ENCODE measurements at places on chromosomes 3 and 15.

DNA sequence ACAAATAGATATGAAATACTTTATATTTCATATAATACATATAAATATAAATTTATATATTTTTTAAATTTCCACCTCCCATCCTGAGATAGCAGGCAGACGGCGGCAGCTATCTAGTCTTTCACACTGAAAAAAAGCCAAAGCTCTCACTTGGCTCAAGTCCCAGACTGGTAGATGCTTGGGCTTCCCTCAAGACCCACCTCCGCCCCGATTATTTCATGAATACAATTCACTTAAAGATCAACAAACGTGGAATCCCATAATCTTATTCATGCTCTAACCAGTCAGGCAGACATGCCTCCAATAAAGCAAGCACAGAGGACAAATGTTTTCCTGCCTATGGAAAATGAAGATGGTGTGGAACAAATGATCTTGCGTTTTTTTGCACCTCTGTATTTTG, 275.9 kb upstream of the NR2F2 start:
- DNase-seq: no peak

- no peak for DNase-seq
Measured at GRCh38 chr15:52287114-52287513, 8.5 kb downstream of the MYO5C start.

- DNase-seq: no peak
Measured at GRCh38 chr15:77571181-77571580, 61.5 kb downstream of the LINGO1 start.

DNA sequence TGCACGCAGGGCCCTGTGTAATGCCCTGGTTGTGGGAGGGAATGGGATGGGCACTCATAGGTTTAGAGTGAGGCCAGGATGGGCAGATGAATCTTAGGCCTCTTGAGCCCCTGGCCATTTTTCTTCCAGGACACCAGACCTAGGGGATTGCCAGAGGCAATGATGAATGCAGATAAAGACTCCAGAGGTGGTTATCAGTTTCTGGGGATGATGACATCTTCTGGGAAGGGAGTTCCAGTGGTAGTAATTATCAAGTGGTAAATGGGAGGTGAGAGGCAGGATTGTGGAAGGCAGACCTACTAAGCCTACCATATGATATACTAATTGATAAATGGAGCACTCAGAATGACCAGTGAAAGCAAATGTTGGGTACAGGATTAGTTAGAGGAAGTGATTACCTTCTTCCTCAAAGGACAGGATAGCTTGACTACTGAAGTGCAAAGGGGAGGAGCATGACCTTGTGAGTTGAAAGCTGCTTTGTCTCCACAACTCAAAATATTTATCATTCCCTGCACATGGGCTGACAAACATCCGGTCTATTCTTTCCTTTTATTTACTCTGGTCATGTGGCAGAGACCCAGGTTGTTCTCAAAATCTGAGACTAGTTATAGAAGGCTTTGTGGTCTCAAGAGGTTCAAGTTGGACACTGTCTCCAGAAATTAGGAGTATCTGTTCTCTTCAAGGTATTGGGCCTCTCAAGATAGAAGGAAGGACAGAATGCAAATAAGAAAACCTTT, 10.2 kb upstream of the MAPK6 start:
- no peak for DNase-seq

GRCh38 chr3:101518421-101518871, 5.4 kb upstream of the SENP7 start:
- no peak for DNase-seq

GRCh38 chr15:74873036-74873755, at the start of gene SCAMP2:
TSS of gene SCAMP2 (minus strand) at chr15:74873365. CDS start at chr15:74873255, 110 bp downstream.
- peak; percentile 91 for DNase-seq

DNA sequence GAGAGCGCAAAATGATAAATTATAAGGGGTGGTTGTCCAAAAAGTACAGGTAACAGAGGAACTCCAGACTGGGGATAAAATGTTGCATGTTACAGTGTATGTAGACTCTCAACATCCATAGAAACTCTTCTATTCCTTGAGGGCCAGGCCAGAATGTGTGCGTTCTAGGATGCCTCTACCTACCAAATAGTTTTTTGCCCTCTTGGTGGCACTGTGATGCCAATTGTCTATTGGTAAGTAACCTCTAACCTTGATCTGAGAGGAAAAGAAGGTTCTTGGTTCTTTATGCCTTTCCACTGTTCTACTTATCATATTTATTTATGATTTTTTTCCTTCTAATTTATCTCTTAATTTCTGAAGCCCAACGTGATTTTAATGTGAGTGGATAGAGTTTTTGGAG, 424.6 kb downstream of the GRM7 start:
- DNase-seq: no peak

- no peak for DNase-seq
Measured at GRCh38 chr3:52097851-52098507, 41.6 kb upstream of the DUSP7 start.

GRCh38 chr3:123880998-123881561, 3.1 kb downstream of the MYLK start:
- peak; percentile 18 for DNase-seq

DNA sequence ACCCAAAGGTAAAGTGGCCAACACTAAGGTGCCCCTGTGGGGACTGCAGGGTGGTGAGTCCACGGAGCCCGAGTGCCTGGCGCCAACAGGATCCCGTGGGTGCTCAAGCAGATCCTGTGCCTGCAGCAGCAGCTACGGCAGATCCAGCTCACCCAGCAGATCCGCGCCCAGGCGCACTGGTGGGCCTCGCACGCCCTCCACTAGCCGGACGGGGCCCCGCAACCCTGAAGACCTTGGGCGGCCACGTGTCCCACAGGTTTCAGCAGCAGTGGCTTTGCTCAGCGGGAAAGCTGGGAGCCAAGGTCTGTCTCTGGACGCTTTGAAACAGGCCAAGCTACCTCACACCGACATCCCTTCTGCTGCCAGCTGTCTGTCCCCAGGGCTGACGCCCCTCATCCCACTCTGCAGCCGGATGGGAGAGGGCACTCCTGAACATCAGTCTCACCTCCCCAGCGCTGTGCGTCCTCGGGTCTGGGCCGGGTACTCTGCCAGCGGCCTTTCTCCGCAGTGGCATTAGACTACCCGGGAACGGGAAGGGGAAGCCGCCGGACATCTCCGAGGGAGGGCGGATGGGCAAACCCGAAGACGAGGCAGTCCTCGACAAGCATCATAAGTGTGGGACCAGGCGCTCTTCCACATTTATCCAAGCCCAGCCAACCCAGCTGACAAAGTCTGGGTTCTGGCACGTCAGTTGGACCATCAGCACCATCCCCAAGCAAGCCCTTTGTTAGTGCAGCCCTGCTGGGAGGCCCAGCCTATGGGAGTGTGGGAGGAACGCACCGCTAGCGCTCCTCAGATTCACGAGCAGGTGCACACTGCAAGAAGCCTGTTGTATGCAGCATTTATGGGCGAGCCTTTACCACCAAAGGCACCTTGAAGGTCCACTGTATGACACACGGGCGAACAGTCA, 212.6 kb upstream of the UBE2E2 start:
- no peak for DNase-seq

- DNase-seq: no peak
Measured at GRCh38 chr3:43966126-43966525, 275.4 kb downstream of the ABHD5 start.

DNA sequence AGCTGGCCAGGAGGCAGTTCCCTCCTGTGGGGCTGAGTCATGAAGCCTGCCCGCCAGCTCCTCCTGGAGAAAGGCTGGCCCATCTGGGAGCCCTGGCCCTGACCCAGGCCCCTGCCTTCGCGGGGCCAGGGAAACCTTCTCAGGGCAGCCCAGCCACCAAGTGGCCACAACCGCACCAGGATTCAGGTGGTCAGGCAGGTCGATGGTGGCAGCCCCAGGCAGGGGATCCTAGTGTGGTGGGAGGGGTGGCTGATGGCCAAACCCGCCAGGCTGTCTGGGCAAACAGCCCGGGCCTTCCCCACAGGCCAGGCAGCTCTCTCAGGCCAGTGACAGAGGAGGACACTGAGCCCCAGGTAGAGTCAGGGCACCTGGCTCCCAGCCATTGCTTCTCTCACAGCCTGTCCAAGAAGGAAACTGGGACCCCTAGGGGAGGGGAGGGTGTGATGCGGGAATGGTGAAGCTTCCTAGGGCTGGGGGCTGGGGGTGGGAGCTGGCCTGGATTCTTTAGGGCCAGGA, 1.2 kb downstream of the TWF2 start:
- DNase-seq: no peak

DNA sequence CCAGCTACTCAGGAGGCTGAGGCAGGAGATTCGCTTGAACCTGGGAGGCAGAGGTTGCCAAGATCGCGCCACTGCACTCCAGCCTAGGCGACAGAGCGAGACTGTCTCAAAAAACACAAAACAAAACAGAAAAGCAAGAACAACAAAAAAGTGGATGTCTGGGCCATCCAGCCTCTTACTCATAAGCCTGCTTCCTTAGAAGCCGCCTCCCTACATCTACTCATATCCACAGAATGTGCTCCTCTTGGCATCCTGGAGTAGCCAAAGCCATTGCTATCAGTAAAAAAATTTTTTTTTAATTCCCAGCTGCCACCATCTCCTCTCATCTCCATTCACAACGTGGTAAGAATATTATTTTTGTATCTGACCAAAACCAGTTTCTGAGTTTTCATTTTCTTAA, 10.8 kb downstream of the ZSCAN2 start:
- no peak for DNase-seq

GRCh38 chr3:188516515-188516914, 362.6 kb downstream of the LPP start:
- DNase-seq: no peak

DNA sequence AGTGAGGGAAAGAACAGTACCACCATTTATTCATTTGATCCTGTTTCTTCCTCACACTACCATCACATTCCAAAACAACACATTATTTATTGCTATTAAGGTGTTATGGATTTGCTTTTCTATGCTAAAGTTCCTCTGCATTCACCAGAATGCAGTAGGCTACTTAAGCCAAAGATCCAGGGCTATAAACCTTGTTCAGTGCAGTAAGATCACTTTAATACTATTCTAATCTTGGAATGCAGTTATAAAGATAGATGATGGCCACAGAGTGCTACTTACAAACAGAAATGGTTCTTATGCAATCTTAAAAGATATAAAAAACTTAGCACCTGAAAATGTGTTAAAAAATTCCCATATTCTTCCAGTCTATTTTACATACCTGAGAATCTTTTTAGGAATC, 107.5 kb upstream of the TSPAN3 start:
- no peak for DNase-seq

GRCh38 chr15:53218666-53219580, 428.8 kb upstream of the ONECUT1 start:
- DNase-seq: no peak

DNA sequence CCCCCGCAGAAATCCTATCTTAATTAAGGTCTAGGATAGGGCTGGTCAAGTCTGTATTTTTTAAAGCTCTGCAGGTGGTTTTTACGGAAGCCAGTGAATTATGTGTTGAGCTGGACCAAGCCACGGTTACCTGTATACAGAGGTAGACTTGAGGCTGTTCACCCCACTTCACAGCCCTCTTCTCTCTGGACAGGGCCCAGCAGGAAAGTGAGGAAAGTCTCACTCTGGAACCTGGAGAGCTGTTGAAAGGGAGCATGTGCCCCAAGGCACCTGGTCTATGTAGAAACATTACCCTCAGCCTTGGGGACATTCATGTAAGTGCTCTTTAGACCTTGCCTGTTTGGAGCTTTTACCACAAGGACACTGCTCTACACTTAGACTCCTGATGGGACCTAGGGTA, 6.9 kb downstream of the SEMA5B start:
- no peak for DNase-seq

DNA sequence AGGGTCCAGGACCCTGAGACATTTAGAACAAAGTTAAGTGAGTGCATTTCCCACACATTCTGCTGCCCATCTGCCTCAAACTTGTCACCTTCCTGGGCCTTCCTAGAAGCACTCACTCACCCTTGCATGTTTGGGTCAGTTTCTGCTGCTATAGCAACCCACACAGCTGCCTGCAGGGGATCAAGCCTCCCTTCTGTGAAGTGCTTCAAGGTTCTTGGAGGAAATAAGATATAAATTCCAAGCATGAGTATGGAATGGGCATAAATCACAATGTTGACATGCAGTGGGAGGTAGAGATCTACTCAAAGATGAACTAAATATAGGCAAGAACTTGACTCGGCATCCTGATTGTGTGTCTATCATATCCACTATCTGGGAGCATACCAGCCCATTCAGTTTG, 140.4 kb downstream of the SLC9A9 start:
- no peak for DNase-seq

DNA sequence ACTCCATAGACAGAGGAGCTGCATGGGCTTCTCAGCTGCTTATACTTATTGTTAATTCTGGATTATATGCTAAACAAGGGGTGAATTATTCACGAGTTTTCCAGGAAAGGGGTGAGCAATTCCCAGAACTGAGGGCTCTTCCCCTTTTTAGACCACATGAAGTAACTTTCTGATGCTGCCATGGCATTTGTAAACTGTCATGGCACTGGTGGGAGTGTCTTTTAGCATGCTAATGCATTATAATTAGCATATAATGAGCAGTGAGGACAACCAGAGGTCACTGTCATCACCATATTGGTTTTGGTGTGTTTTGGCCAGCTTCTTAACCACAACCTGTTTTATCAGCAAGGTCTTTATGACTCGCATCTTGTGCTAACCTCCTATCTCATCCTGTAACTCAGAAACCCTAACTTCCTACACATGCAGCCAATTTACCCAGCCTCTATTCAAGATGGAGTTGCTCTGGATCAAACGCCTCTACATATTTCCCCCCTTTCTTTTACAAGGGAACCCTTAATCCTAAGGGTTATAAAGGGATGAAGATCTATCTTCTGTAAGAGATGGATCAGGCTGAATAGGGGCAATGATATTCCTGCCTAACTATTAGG, 12.1 kb upstream of the DMXL2 start:
- no peak for DNase-seq

DNA sequence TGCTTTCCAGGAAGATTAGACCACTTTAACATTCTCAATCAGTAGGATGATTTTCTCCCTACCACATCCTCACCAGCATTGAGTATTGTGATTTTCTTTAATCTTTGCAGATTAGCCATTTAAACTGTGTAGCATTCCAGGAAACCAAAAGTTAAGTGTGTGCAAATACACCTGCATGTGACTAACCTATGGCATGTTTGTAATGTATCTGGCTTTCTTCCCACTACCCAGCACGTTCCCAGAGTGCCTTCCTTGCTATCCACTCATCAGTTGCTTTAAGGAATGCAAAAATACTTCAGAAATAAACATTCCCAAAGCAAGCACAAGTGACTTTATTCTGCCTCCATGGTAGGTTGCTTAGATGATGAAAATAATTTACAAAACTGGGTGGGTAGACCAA, 74.2 kb downstream of the ATG7 start:
- DNase-seq: no peak

DNA sequence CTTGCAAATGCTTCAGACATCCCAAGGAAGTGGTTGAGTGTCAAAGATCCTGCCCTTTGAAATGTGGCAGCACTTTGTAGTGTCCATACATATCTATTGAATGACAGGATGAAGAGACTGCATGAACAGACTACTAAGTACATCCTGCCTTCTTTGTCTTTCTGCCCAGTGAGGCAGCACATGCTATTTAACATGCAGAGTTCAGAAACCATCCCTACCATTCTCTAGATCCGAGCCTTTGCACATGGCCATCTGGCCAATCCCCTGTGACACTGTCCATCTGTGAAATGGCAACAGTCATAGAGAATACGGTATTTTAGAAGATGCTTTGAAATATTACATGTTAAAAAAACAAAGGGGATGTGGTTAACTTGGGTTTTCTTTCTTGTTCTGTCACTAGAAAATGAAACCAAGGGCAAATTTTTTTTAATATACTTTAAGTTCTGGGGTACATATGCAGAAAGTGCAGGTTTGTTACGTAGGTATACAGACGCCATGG, 519.6 kb downstream of the NTRK3 start:
- DNase-seq: no peak

- DNase-seq: no peak
Measured at GRCh38 chr3:114356525-114356924, 62.7 kb downstream of the TIGIT start.

GRCh38 chr3:196754091-196754981, 14.7 kb downstream of the PAK2 start:
- no peak for DNase-seq
